CD4-positive, alpha-beta T cell treated with Interleukin-15 for 1 hour (primary cell): ENCODE measurements at places on chromosomes 5 and 9.

DNA sequence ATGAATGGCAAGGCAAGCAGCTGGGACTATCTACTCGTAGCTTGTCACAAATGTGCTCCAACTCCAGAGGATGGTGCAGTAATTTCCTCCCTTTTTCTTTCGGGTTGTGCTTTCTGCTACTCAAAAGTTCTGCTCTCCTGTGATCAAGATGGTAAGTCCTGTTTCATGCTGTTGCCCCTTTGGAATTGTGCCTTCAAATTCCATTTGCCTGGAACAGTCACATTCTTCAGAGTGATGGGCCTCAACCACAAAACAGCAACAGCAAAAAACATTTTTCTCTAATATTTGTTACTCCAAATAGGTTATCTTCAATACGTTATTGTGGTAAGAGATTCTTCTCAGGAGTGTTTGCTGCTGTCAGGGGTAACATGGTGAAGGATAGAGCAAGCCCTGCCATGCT, 209.3 kb downstream of the PALM2AKAP2 start:
- DNase-seq, result no peak

GRCh38 chr9:133304158-133304470, 29.1 kb upstream of the ABO start:
- DNase-seq, result no peak

DNA sequence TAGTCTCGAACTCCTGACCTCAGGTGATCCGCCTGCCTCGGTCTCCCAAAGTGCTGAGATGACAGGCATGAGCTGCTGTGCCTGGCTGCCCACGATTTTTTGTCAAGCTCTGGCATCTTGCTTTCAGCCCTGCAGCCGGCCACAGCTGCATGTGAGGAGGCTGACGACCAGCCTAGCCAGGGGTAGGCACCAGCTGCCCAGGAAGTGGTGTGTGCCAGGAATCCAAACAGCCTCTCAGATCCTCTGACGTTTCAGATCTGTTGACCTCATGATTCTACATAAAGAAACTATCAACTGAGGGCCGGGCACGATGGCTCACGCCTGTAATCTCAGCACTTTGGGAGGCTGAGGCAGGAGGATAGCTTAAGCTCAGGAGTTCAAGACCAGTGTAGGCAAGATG, 19.0 kb downstream of the DYNC2I2 start:
- no peak for DNase-seq

GRCh38 chr5:94361832-94362796, 256.3 kb downstream of the KIAA0825 start:
- no peak for DNase-seq

GRCh38 chr9:137029058-137029936, 1.3 kb upstream of the ABCA2 start:
- peak; percentile 70 for DNase-seq
